GM23338 (cell line): ENCODE measurements at places on chromosomes 16 and 17. TPM values are rescaled to one million over a fixed set of nuclear protein-coding genes. Genes with fewer than 3 reads are reported as not detected.

The TMEM238L gene
- total RNA-seq = not detected in 2 replicates

DNA sequence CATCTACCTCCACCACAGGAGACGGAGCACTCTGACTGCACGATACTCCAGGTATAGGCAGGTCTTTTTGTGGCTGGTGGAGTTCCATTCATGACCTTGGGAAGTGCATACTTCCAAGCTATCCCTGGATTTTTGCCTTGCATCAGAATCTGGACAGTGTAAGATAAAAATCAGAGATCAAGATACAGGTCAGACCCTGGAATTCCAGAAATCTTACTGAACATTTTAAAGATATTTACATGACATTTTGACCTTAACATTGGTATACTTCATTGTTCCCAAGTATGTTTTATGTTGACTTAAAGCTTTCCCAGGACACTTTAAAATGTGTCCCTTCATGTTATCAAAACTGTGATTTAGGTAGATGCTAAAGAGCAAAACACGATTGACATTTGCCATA lies 101.0 kb downstream of the SYCE1L start:
- H3K36me3 ChIP-seq = no peaks in the 10 kb centered on the region
- no peaks in the 10 kb centered on the region for H3K27me3 ChIP-seq
- no peaks in the 10 kb centered on the region for H3K4me1 ChIP-seq
- H3K27ac ChIP-seq = no peak overlapping the region

GRCh38 chr16:72961863-72962262 lies 86.1 kb downstream of the ZFHX3 start:
- no peaks in the 10 kb centered on the region for H3K4me1 ChIP-seq
- H3K4me3 ChIP-seq = no peak overlapping the region
- no peaks in the 10 kb centered on the region for H3K27me3 ChIP-seq
- H3K36me3 ChIP-seq = no peaks in the 10 kb centered on the region

The RNF227 gene
- total RNA-seq = 0.66 and 1.4 TPM in 2 replicates

DNA sequence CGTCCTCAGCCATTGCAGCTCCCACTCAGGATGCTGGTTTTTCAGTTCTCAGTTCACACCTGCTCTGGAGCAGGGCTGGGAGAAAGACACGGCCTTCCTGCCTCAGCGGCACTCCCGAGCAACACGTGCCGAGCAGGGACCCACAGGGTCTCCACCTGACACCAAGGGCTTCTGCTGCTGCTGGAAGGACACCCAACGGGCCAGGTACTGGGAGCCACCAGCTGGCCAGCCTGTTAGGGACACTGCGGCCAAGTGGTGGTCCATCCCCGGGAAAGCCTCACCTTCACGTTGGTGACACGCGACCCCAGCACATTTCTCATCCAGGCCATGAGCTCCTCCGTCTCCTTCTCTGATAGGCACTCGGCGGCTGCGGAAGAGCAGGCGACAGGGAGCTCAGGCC lies 8.1 kb downstream of the DNASE1 start:
- DNase-seq = no peak
- peaks cover 26% of the 10 kb centered on the region for H3K36me3 ChIP-seq
- H3K27ac ChIP-seq = no peak overlapping the region

GRCh38 chr16:82201926-82202325 lies 31.9 kb upstream of the MPHOSPH6 start:
- DNase-seq = no peak
- no peaks in the 10 kb centered on the region for H3K27me3 ChIP-seq
- no peaks in the 10 kb centered on the region for H3K4me1 ChIP-seq
- no peak overlapping the region for H3K4me3 ChIP-seq

- DNase-seq = no peak
- H3K4me3 ChIP-seq = peak overlapping the region; percentile 88; the same call in 1 of the 2 replicates
- H3K27me3 ChIP-seq = no peaks in the 10 kb centered on the region
- peaks cover 4% of the 10 kb centered on the region for H3K36me3 ChIP-seq
- no peak overlapping the region for H3K27ac ChIP-seq
- peaks cover 13% of the 10 kb centered on the region for H3K4me1 ChIP-seq
Observed at GRCh38 chr17:81858170-81858966, 2.0 kb downstream of the P4HB start.

GRCh38 chr16:86356804-86357203 lies 153.5 kb upstream of the FOXF1 start:
- H3K27me3 ChIP-seq = no peaks in the 10 kb centered on the region
- no peak for DNase-seq
- peaks cover 23% of the 10 kb centered on the region for H3K4me1 ChIP-seq
- no peak overlapping the region for H3K27ac ChIP-seq
- no peaks in the 10 kb centered on the region for H3K36me3 ChIP-seq
- no peak overlapping the region for H3K4me3 ChIP-seq

The CEP20 gene
- total RNA-seq = 63.0 and 70.9 TPM in 2 replicates

DNA sequence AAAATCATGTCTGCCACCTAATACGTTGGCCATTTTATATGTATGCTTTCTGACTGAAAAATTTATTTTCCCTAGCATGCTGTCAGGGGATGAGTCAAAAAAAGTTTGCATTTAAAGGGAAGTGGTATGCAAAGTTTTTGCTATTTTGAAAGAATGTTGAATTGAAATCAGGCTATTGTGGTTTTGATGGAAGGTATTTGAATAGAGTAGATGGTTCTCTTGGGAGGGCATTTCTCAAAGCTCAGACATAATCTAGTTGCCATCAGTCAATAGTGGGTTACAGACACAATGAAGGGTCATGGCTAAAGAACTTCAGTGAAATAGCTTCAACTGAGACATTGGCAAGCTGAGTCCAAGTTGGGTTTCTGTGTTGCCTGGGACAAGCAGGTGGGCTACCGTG lies 102.4 kb downstream of the MAP2K6 start:
- DNase-seq = no peak
- H3K36me3 ChIP-seq = no peaks in the 10 kb centered on the region; the same call in 1 of the 2 replicates
- no peak overlapping the region for H3K4me3 ChIP-seq
- no peaks in the 10 kb centered on the region for H3K27me3 ChIP-seq
- no peak overlapping the region for H3K27ac ChIP-seq
